AG08396 (cell line): ENCODE measurements at places on chromosomes 1 and 21.

DNA sequence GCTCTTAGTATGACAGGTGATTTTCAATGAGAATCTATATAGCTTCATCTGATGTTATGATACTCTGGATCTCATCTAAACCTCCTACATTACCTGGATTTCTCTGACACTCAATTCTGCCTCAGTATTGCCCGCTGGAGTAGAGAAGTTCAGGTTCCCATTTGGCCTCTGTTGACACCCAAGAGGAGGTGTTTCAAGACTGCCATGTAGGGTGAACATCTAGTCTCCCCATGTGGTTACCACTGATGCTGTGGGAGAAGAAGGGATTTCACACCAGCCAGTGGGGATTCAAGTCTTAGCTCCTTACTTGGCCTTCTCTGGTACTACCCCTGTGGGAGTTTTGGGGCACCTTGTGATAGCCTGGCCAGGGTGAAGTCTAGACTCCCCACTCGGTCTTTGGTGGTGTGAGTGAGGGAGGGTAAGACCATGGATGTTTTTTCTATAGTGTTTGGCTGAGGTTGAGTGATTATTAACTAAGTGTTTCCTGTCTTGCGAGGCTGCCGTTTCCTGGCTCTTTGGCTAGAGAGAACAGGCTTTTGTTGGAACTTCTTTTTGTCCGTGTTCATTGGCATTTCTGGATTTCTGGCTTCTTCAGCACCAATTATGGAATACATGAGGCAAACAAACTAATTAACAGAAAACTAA lies 90.7 kb downstream of the RHOU start:
- DNase-seq, result no peak

GRCh38 chr1:225846331-225847310 lies 35.6 kb downstream of the TMEM63A start:
- DNase-seq, result no peak

DNA sequence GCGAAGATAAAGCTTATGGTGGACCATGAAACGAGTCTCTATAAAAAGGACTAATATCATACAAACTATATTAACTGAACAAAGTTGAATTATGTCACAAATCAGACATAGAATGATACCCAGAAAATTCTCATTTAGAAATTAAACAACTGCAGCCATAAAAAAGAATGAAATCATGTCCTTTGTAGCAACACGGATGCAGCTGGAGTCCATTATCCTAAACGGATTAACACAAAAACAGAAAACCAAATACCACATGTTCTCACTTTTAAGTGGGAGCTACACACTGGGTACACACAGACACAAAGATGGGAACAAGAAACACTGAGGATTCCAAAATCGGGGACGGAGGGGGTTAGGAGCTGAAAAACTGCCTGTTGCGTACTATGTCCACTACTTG lies 11.5 kb downstream of the COP1 start:
- no peak for DNase-seq

GRCh38 chr1:50697440-50698421 lies 262.3 kb downstream of the FAF1 start:
- no peak for DNase-seq

DNA sequence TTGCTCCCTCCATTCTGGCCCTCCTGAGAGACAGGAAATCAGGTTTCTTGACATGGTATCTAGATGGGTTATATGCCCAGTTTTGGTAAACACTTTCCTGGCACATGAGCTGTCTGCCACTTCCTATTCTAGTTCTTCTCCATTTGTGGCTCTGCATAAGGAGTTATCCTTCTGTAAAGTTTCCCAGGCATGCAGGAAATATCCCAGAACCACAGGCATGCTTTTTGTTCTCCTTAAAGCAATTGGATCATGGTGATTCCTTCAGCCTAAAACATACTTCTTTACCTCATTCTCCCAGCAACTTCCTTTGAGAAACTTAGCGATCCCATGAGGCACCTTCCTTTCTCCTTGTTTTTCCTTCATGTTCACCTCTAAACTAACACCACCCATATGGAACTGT lies 199.8 kb downstream of the CRB1 start:
- DNase-seq, result no peak

DNA sequence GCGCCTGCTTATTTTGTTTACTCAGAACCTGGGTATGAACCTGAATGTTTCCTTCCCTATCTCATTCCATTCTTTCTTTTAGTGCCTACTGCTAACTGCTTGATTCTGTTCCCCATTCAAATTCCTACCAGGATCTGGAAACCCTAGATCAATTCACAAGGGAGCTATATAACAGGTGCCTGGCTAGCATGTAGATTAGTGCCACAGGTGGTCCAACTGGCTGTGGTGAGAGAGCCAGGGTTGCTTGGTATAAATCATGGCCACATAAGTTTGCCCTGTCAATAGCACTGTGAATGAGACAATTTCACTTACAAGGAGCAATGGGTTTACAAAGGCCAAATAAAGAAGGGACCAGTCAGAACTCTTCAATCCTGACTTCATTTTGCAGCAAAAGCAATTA lies 6.6 kb upstream of the PRPF38B start:
- DNase-seq, result no peak

GRCh38 chr1:186325239-186325638 lies 49.8 kb downstream of the TPR start:
- DNase-seq, result no peak

DNA sequence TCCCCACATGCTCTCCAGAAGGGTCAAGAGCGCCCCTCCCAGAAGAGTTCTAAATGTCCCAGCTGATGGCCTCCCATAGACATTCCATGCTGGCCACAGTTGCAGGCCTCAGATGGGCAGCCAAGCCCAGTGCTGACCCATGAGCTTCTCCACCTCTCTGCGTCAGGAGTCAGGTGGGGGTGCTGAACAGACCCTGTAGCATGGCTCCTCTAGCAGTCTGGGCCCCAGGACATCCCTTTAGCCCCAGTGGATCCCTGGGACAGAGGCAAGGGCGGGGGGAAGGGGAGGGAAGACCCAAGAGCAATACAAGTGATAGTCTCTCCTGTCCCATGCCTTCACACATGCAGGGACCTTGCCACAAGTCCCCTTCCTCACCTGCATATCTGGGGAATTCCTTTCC lies 56.7 kb downstream of the LRRN2 start:
- no peak for DNase-seq

GRCh38 chr1:119462964-119463363 lies 44.0 kb upstream of the HSD3B1 start:
- DNase-seq, result no peak

GRCh38 chr1:155017946-155018316 lies 15.3 kb downstream of the ZBTB7B start:
- DNase-seq, result no peak

GRCh38 chr1:101431956-101432510 lies 195.2 kb downstream of the S1PR1 start:
- DNase-seq, result no peak

GRCh38 chr1:119160866-119161265 lies 20.4 kb upstream of the WARS2 start:
- DNase-seq, result peak; percentile 67

- peak; percentile 94 for DNase-seq
Measured at GRCh38 chr1:19676438-19676922, 11.8 kb downstream of the HTR6 start.

DNA sequence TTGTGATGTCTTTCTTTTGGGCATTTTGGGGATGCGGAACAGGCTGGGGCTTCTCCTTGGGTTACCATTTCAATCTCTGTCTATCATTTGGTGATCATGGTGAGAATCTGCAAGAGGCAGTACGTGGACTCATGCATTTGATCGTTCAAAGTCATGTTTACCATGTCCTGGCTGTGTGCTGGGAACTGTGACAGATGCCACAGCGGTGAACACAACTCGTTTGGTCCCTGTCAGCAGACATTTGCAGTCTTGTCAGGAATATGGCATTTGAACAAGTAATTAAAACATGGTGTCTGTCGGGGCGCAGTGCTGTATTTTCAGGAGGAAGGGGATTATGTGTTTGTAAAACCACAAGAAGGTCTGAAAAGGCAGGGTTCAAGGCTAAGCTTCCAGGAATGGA lies 103.3 kb upstream of the IGSF21 start:
- no peak for DNase-seq

GRCh38 chr1:66624412-66625060 lies 90.6 kb downstream of the SGIP1 start:
- no peak for DNase-seq

DNA sequence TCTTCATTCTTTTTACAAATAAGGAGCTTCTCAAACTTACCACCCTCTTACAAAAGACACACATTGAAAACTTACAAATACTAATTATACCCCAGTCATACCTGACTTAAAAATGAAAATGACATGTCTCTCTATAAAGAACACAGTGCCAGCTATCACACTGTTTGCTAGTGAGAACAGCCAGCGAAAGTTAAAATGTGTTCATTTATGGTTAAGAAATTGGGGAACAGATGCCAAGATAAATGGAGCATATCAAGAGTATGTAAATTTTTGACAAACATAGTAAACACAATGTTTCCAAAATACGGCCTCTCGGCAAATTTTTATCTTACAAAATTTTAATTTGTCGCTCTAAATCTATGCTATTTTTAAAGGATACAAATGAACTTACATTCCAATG lies 1422.9 kb downstream of the KCNT2 start:
- DNase-seq, result no peak

DNA sequence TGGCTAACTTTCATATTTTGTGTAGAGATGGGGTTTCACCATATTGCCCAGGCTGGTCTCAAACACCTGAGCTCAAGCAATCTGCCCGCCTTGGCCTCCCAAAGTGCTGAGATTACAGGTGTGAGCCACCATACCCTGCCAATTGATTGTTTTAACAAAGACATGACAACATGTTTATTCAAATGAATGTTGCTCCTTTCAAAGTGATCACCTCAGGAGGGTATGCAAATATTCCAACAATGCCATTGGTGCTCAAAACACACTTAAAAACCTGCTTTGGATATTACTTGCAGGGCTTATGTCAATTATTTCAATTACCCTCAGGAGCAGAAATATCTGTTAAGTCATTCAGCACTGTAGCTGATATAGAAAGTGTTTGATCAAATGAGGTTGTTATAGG lies 7.9 kb downstream of the LAX1 start:
- DNase-seq, result no peak

- DNase-seq, result peak; percentile 89
Measured at GRCh38 chr1:3186526-3186921, 117.5 kb downstream of the PRDM16 start.

DNA sequence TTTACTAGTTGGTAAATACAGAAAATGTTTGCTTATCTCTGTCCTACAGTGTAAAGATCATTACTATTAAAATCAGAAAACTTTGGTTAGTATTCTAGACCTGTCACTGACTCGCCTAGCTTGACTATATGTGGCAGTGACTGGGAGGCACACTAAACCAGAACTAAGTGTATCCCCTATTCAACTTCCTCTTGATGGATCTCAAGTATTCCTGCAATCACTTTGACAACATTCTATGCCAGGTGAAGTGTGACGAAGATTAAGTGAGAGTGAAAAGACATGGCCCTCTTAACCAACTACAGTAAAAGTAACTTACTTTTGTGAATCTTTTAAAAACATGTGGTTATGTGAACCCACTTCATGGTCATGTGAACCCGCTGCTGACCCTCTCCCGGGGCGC lies 223.0 kb upstream of the ADAMTS5 start:
- DNase-seq, result no peak

DNA sequence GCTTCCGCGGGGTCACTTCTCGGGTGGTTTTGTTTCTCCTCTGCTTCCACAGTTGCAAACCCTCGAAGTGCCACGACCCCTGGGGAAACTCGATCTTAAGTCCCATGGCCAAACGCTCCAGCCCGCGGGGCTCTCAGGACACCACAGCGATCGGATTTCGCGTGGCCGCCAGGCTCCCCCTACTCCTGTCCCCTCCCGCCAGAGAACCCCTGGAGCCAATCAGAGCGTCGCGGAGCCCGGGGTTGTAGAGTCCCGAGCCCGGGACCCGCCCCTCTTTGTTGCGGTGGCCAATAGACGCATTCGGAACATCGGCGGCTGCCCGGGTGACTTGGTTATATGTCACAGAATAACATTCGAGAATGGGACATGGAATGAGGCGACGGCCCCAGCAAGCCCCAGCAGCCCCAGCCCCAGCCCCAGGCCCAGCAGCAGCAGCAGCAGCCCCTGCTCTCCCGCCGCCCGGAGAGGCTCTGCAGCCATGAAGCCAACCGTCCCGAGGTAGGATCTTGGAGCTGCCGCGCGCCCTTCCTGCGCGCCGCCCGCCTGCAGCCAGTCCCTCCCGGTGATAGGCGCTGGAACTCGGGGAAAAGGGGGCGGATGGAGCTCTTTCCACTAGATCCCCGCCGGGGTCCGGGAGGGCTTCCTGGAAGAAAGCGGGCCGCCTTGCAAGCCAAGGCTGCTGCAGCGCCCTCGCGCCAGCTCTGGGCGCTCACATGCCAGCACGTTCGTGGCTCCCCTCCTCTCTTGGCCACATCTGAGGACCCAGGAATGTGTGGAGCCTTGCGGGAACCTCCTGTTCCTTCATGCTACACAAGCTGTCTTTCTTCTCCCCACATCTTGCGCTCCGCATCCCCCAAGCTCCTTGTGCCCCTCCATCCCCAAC lies at the start of gene VASH2:
Gene VASH2 (plus strand): TSS at position 299 of the 883 bp plus-strand sequence. CDS start 1,002 bp downstream, outside the sequence.
- peak; percentile 93 for DNase-seq

- DNase-seq, result peak; percentile 43
Measured at GRCh38 chr1:160189649-160190625, at the start of gene CASQ1. CASQ1 (plus strand) TSS chr1:160190575; CDS start chr1:160190752, 177 bp downstream.

GRCh38 chr1:200409203-200409760 lies 554 bp downstream of the ZNF281 start:
- peak; percentile 26 for DNase-seq

- no peak for DNase-seq
Measured at GRCh38 chr1:80181418-80181817, 1174.9 kb upstream of the ADGRL4 start.

DNA sequence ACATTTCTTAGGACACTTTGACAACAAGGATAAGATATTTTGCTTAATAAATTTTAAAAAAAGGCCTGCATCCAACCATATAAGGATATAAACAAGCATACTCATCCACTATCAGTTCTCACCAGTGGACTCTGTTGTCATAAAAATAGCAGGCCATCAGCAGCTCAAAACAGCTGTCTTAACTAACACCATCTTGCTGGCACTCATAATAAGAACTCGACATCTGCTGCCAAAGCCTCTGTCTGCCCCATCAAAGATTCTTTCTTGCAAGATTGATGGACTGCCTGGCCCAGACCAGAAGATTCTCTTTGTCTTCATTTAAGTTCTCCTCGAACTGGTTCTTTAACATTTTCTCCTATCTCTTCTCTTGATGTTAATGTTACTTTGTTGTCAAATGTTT lies 10.1 kb downstream of the JMJD4 start:
- DNase-seq, result no peak

GRCh38 chr1:77544845-77545244 lies 137.6 kb downstream of the ZZZ3 start:
- no peak for DNase-seq

GRCh38 chr1:156543066-156543465 lies 29.3 kb downstream of the IQGAP3 start:
- no peak for DNase-seq
